Activated naive CD4-positive, alpha-beta T cell treated with anti-CD3 and anti-CD28 coated beads, Interleukin-2, amount 50 U/mL, for 72 hours (primary cell): ENCODE measurements at places on chromosomes 3 and 15.

- no peak for DNase-seq
These were observed 284.9 kb upstream of the TBL1XR1 start for GRCh38 chr3:177482048-177482691.

DNA sequence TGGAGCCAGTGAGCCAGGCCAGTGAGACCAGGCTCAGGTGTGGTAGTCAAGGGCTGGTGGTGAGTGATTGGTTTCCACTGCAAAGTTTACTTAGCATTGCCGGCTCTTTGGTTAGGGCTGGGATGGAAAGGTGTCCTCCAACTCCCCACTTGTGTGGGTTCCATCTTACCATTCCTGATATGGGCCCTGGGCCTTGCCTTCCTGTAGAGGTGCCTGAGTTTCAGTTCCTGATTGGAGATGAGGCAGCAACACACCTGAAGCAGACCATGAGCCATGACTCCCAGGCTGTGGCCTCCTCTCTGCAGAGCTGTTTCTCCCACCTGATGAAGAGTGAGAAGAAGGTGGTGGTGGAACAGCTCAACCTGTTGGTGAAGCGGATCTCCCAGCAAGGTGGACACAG is 3.1 kb downstream of the MPI start:
- DNase-seq: no peak

DNA sequence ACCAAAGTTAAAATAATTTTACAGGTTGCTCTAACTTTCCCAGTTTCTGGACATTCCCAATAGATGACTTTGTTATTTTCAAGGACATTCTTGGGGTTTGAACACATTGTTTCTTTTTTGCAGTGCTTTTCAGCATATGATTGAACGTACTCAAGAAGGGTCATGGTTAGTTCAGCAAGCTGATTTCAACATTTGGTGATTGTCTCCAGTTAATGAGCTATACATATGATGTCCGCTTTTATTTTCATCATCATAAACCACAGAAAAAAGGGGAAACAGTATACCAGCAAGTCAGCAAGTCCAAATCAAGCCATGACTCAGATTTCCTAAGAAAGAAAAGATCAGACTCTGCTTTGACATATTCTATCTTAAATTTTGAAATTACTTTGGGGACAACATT is 69.4 kb downstream of the B3GALNT1 start:
- DNase-seq: no peak

GRCh38 chr15:38367476-38367875 is 86.5 kb upstream of the FAM98B start:
- DNase-seq: no peak
